ENCODE measurements at places on chromosomes 6 and 20.

DNA sequence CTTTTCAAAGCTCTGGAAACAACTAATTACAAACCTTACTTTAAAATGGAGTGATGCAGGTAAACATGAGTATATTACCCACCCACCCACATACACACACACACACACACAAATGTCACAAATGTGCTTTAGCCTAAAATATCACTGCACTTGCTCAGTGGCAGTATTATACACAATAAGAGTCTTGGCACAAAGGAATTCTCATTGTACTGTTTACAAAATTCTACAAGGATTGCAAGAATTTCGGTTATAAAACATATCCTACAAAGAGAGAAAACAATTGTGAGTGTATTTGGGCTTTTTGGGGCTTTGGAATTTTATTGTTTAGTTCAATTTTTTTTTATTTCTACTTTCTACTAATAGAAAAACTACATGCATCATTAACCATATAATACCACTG, 113.2 kb upstream of the BEND6 start:
- DNase-seq: no peak

- DNase-seq: no peak
Observed at GRCh38 chr6:155310596-155310995, 3.7 kb downstream of the TFB1M start.

GRCh38 chr6:34979218-34979617, 90.2 kb downstream of the ANKS1A start:
- no peak for DNase-seq

GRCh38 chr20:2814587-2815051, at the start of gene C20orf141:
C20orf141 (plus strand) TSS chr20:2814987; CDS start chr20:2815185, 198 bp downstream.
- DNase-seq: no peak

DNA sequence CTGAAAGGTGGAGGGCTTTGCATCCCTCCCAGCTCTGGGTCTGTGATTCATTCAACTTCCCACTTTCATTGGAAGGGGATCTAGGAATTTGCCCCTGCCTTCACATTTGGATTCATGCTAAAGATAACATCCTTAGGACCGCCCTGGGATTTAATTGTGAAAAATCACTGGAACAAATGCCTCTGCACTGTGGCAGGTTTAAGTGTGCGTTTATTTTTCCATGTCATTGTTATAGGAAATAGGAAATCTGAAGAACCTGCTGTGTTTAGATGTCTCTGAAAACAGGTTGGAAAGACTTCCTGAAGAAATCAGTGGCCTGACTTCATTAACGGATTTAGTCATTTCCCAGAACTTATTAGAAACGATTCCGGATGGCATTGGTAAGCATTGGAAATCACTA, 104.7 kb downstream of the LRRC1 start:
- DNase-seq: no peak

GRCh38 chr6:25556516-25556915, 95.5 kb upstream of the SCGN start:
- no peak for DNase-seq

DNA sequence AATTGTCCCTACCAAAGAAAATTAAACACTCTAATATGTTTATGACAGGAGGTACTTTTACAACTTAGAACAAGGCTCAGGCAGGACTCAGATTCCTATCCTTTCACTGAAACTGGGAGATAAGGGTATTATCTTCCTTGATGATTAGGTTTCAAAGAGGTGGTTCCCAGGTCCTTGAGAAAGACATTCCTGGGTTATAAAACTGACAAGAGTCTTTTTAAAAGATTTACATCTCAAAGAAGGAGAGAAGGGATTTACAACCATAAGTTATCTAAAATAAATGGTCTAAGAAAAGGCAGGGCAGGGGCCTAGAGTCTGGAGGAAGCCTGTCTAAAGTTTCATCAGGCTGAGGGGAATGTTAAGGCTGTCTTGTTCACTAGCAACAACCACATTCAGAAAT, 1492.5 kb downstream of the HACE1 start:
- DNase-seq: no peak

DNA sequence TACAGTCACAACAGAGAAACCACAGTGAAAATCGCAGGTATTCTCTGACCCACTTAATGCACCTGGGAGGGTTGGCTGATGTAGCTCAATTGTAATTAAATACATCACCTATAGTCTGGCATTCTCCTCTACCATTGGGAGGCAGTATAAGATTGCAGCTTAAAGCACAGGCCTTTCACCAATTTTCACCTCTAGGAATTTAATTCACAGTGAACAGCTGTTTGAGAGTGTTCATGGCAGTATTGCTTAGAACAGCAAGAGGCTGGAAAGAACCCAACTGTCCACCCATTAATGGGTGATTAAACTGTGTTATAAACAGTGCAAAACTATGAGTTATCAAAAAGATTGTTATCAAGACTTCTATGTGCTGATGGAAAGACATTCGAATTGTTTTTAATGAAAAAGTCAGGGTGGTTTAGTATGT, 2.0 kb downstream of the EDEM2 start:
- DNase-seq: peak; percentile 31

DNA sequence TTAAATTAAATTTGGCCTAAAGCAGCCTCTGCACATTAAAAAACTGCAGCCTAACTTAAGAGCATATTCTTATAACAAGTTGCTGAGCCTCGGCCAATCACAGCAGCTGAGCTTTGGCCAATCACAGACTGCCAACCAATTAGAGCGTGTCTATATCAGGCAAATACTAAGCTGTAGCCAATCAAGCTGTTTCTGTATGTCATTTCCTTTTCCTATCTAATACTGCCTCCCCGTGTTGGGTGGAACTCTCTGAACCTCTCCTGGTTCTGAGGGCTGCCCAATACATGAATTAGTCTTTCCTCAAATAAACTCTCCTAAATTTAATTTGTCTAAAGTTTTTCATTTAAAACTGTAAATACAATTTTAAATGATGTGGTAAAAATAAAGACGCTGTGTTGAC, 3.9 kb upstream of the TMEM244 start:
- DNase-seq: no peak

- no peak for DNase-seq
Observed at GRCh38 chr20:54716174-54716747, 240.9 kb downstream of the DOK5 start.

GRCh38 chr6:137928286-137928685, 61.2 kb downstream of the TNFAIP3 start:
- no peak for DNase-seq

GRCh38 chr6:125759959-125760457, 10.6 kb downstream of the HEY2 start:
- DNase-seq: no peak

- DNase-seq: no peak
Observed at GRCh38 chr6:16999491-17000436, 102.1 kb upstream of the STMND1 start.

GRCh38 chr20:51249215-51249614, 226.3 kb upstream of the KCNG1 start:
- no peak for DNase-seq

- no peak for DNase-seq
Observed at GRCh38 chr6:151025076-151025475, 159.6 kb downstream of the MTHFD1L start.

DNA sequence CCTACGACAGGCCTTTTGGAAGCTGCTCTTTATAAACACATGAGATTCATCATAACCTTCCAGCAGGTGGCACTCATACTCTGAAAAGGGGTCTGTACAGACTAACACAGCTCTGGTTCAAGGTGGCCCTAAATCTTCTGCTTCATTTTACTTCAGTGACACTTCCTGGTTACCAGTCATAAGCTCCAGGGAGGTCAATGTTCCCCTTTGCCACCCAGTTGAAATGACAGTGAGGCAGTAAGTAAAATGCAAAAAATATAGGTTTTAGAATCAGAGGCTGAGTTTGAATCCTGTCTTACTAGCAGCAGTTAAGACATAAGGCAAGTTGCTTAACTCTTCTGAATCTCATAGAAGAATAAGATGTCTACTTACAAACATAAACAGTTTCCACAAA, 132.8 kb downstream of the CDK19 start:
- DNase-seq: peak; percentile 34

DNA sequence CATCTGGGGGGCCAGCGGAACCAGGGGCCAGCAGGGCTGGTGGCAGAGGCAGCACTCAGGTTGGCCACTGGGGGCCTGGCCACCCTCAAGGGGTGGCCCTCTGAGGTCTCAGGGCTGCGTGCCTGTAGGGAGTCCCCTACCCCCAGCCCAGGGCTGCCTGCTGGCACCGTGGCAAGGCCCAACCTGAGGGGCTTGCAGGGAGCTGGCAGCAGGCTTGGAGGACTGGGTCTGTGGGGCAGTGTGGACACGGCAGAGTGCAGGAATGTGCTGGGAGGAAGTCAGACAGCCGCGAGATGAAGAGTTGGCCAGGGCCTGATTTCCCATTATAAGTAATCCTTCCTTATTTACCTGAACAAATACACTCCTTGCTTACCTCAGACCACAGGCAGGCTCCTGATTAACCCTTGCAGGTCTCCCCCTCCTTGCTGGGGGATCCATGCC, at the start of gene SPDEF:
Gene SPDEF (minus strand): TSS at position 299 of the 441 bp plus-strand sequence. CDS start 11,874 bp downstream, outside the sequence.
- DNase-seq: no peak

DNA sequence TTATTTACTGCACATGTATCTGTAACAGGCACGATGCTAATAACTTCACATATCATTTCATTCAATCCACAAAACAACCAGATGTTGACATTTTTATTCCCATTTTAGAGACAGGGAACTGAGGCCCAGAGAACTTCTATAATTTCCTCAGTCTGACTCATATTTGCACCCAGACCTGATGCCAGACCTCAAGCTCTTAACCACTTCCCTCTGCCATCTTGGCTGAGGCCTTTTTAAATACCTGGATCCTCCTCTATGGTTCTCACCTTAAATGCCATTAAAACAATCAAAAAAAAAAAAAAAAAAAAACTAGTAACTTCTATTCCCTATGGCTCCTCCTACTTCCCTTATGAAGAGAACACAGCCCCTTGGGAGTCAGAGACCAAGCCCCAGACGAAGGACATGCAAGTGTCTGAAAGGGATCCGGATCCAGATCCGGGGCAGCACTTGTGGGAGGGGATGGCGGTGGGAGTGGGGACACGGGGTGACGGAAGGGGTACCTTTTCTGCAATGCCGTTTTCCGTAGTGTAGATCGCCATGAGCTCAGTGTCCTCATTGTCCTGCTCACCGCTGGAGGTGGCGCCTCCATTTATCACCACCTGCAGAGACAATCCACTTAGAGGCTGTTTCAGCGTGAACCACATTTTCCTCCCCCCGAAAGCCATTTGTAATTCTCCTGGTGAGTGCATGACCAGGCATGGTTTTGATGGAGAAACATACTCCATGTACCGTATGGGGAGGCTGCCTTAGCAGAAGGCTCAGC, 88.7 kb downstream of the SLC23A2 start:
- no peak for DNase-seq

- no peak for DNase-seq
Observed at GRCh38 chr6:8642131-8642530, 206.8 kb upstream of the SLC35B3 start.

DNA sequence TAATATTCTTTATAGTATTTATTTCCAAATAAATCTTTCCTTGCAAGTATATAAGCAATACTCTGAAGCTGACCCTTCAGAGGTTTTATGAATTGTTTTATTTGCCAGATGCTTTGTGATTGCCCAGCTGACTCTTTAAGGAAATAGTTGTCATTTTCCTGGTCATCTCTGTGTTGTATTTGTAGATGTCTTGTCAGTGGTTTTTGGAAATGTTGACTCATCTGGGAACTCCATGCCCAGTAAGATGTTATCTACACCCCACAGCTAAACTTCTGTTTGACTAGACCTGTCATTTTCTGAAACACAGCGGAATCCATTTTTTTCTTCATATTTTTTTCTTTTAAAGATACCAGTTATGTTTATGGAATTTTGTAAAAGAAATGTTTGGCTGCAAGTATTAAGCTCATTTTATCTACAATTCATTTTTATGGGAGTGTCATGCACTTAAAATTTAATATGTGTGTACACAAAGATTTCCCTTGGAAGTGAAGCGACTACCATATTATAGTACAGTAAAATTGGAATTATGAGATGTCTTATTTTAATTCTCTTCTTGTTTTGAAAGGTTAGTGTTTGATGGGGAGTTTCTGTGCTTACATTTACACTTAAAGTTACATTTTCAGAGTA, 491.0 kb downstream of the NKAIN2 start:
- no peak for DNase-seq

- no peak for DNase-seq
Observed at GRCh38 chr6:145798530-145798929, 16.1 kb downstream of the FBXO30 start.

- no peak for DNase-seq
Observed at GRCh38 chr6:30127238-30128093, 8.5 kb upstream of the TRIM40 start.

DNA sequence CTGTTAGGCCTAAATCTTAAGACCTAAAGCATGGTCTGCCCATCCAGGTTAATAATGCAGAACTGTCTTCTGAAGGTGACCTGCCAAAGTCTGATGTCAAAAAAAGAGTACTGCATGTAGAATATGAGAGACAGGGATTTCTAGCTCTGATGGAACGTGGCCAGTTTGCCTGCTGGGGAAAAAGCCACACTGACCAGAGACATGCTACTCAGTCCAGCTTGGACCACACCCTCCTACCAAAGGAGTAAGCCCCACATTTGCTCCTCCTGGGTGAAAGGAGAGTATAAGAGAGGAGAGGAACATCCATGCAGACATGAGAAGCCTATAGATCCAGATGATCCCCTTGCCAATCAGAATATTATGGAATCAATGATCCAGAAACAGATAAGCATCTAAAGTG, 229.9 kb upstream of the RUNX2 start:
- DNase-seq: no peak

DNA sequence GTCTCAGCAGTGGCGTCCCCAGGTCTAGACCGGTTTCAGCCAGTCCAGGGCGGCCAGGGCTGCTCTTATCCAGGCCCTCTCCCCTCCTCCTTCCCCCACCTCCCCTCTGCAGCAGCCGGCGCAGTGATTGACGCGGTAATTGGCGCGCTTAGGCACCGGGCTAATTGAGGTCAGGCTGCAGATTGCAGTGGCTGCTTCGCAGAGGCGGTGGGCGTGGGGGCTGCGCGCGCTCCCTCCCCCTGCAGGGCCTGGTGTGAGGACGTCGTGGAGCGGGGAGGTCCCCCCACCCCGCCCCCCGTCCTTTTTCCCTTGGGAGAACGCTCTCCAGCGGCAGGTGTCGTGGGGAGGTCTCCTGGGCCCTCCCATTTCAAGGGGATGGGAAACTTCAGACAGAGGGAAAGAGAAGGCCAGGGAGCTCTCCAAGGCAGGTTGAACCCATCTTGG, 70.4 kb upstream of the BLCAP start:
- DNase-seq: no peak
